ENCODE measurements at places on chromosomes 5 and 9.

- DNase-seq, result no peak
These were observed 80.7 kb downstream of the MVB12B start for GRCh38 chr9:126407114-126407870.

- DNase-seq, result no peak
These were observed 79.5 kb downstream of the ANXA1 start for GRCh38 chr9:73231203-73231602.

DNA sequence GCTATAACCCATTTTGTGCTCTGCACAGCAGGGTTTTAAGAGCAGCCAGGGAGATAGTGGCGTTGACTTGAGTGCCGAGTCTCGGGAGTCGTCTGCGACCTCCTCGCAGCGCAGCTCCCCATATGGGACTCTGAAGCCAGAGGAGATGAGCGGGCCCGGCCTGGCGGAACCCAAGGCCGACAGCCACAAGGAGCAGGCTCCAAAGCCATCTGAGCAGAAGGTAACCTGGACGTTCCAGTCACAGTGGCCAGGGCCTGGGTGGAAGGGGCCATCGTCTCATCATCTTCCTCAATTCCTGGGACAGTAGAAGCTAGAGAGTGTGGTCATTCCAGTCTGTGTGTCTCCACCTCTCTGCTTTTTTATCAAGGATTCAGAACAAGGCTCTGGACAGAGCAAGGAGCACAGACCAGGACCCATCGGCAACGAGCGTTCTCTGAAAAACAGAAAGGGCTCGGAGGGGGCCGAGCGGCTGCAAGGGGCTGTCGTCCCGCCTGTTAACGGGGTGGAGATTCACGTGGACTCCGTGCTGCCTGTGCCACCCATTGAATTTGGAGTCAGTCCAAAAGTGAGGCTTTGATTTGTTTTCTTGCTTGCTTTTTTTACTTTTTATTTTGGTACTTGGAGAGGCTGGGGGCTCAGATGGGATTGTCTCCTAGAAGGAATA lies 20.2 kb upstream of the POMT1 start:
- no peak for DNase-seq

DNA sequence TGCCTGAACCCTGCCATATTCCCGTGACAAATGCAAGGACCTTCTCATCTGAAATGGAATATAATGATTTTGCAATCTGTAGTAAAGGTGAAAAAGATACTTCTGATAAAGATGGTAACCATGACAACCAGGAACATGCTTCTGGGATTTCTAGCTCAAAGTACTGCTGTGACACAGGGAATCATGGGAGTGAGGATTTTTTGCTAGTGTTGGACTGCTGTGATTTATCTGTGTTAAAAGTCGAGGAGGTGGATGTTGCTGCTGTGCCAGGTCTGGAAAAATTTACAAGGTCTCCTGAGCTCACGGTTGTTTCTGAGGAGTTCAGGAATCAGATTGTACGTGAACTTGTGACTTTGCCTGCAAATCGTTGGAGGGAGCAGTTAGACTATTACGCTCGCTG lies 33.5 kb downstream of the AOPEP start:
- no peak for DNase-seq

GRCh38 chr5:15643731-15644130 lies 143.8 kb downstream of the FBXL7 start:
- no peak for DNase-seq

DNA sequence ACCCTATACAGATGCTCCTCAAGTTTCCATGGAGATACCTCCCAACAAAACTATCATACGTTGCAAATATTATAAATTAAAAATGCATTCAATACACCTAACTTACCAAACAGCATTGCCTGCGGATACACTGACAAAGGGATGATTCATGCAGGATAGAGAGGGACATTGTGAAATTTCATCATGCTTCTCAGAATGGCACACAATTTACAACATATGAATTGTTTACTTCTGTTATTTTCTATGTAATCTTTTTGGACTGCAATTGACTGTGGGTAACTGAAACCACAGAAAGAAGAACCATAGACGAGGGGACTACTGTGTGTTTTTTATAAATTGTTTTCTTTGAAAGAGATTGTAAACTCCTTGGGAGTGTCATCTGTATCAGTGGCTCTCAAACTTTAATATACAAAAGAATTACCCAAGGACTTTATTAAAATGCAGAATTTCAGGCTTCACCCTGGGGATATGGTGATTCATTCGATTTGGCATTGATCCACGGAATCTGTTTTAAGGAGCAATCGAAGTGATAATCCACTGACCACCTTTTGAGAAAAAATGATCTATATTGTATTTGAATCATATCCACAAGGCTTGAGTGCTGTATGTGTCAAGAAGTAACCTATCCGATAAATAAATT lies 146.4 kb downstream of the SGCD start:
- DNase-seq, result no peak

DNA sequence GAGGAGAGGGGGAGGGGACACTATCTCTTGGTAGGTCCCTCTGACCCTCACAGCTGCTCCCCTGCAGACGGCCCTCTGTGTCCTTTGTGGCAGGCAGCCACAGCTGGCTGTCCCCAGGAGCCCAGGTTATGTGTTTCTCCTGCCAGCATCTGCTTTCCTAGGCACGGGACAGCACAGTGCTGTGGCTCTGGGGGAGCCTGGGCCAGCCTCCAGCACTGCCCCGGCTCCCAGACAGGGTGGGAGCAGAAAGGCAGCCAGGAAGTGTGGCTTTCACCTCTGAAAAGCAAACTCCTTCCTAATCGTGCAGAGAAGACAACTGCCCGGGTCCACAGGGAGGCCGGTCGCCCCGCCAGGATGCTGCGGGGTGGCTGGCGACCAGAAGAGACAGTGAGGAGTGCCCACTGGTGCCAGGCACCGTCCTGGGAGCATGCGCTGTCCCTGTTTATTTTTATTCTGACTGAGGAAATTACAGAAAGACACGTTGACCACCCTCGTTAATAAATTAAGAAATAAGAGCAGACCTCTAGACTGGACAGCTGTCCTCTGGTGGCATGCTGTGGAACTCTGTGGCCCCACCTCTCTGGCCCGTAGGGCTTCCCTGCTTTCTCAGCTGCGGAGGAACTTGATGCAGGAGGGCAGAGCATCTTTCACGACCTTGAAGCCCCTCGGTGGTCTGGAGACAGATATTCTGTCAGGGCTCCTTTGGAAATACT lies 240.3 kb downstream of the FANCC start:
- no peak for DNase-seq

GRCh38 chr9:98570055-98570454 lies 138.7 kb downstream of the GABBR2 start:
- no peak for DNase-seq
